Psoas muscle (tissue), 8 donors: ENCODE measurements at places on chromosomes 3 and 15. TPM values are rescaled to one million over a fixed set of nuclear protein-coding genes. Genes with fewer than 3 reads are reported as not detected.

DNA sequence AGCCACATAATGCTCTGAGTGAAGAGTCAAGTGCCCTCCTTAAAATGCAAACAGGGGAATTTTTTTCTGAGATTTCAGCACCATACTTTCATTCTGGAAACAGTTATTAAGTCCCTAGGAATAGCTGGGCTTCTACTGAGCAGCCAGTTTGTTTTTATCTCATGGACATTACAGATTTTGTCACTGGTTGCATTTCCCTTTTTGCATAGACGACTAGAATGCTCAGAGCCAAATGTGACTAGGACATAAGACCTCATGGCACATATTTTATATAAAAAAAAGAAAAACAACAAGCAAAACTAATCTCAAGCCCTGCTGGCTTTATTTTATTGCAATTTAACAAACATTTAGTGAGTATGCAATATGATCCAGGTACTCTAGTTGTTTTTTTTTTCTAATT lies 112.7 kb upstream of the NANOGP8 start:
- no peak for DNase-seq
- no peaks in the 10 kb centered on the region for H3K4me1 ChIP-seq
- H3K27ac ChIP-seq: no peak overlapping the region

DNA sequence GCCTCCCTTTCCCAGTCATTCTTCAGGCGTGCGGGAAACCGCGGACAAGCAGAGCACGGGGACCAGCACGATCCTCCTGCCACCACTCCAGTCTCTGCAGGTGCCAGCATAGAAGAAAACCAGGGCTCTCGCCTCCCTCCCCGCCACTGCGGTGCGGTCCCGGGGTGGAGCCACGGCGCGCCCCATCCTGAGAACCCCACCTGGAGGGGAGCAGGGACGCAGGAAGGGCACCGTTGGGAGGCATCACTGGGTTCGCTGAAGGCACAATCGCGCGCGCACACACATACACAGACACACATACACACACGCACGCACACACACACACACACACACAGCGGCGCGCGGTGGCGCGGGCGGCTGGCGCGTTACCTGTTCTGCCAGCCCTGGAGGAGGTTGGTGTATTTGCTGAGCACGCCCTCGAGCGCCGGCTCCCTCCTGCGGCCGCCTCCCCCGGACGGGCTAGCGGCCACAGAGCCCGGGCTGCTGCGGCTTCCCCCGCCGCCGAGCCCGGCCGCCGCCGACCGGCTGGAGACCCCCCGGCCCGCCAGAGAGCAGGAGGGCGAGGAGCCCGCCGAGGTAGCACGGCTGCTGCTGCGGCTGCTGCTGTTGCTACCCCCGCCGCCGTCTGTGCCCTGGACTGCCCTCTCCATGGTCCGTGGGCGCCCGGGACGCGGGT lies 394 bp downstream of the OSBPL10 start:
- peak; percentile 47 for DNase-seq
- H3K27me3 ChIP-seq: no peaks in the 10 kb centered on the region
- H3K4me1 ChIP-seq: peaks cover 13% of the 10 kb centered on the region
- H3K27ac ChIP-seq: peak overlapping the region; percentile 61
- peak overlapping the region; percentile 74 for H3K4me3 ChIP-seq
- no peaks in the 10 kb centered on the region for H3K36me3 ChIP-seq

GRCh38 chr3:168796339-168796738 lies 700.6 kb upstream of the GOLIM4 start:
- H3K27ac ChIP-seq: no peak overlapping the region
- H3K4me1 ChIP-seq: no peaks in the 10 kb centered on the region
- H3K27me3 ChIP-seq: no peaks in the 10 kb centered on the region
- no peak overlapping the region for H3K4me3 ChIP-seq
- no peak for DNase-seq

- DNase-seq: peak; percentile 50
- peaks cover 17% of the 10 kb centered on the region for H3K4me1 ChIP-seq
- H3K4me3 ChIP-seq: peak overlapping the region; percentile 50
- H3K27ac ChIP-seq: peak overlapping the region; percentile 80
- H3K36me3 ChIP-seq: no peaks in the 10 kb centered on the region
These were observed 10.0 kb upstream of the MBNL1 start for GRCh38 chr3:152258448-152259393.

DNA sequence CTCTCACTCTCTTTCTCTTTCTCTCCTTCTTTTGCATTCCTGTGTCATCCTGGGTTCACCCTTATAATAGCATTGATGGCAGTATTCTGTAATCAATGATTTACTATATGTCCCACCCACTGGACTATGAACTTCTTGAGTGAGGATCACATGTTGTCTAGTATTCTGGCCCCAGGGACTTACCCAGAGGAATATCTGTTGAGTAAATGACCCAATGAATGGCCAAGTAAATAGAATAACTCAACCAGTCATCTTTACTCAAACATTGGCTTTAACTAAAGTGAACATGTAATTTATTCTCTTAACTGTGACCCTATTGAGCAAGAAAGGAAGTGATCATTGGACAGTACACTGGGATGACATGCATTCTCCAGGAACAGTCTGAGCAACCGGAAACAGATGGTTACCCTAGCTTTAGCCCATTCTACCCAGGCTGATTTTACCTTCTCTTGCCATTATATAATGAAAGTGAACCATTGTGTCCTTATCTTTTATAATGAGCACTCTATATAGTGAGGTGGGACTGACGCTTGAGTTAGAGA lies 94.5 kb upstream of the SOX14 start:
- no peak overlapping the region for H3K27ac ChIP-seq
- no peaks in the 10 kb centered on the region for H3K27me3 ChIP-seq
- H3K4me1 ChIP-seq: no peaks in the 10 kb centered on the region
- H3K4me3 ChIP-seq: no peak overlapping the region
- H3K36me3 ChIP-seq: no peaks in the 10 kb centered on the region

GRCh38 chr3:47916201-47916600 lies 100.0 kb downstream of the MAP4 start:
- H3K27ac ChIP-seq: peak overlapping the region; percentile 38
- H3K4me1 ChIP-seq: peaks cover 15% of the 10 kb centered on the region
- H3K4me3 ChIP-seq: no peak overlapping the region
- DNase-seq: no peak
- no peaks in the 10 kb centered on the region for H3K27me3 ChIP-seq

DNA sequence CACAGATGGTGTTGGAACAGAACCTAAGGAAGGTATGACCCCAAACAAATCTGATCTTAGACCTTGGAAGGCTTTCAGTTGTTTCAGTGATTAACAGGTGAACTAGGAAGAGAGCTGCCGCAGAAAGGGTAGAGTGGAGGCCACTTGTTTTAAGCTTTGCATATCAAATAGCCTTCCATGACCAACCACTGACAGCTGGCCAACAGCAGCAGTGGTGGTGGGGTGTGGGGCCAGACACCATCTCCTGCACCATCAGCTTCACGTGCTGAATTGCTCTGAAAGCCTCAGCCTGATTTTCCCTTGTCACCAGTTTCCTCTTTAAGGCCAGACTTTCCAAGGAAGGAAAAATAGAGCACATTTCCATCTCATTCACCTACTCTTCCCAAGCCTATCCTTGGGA lies 16.6 kb upstream of the OSBPL11 start:
- no peaks in the 10 kb centered on the region for H3K27me3 ChIP-seq
- H3K4me3 ChIP-seq: no peak overlapping the region
- H3K27ac ChIP-seq: peak overlapping the region; percentile 69

DNA sequence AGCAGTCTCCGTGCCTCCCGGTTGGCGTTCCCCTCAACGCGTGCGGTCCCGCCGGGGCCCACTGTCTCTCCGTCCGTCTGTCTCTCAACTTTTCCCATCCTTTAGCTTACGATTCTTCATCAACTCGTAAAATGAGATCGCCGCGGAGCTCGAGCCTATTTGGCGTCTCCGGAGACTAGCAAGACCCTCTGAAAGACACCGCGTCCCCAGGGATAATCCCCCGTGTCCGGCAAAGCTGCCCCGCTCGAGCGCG lies 3.4 kb downstream of the GATA2 start:
- no peaks in the 10 kb centered on the region for H3K36me3 ChIP-seq
- H3K4me1 ChIP-seq: peaks cover 57% of the 10 kb centered on the region
- H3K4me3 ChIP-seq: peak overlapping the region; percentile 73
- DNase-seq: no peak
- no peaks in the 10 kb centered on the region for H3K27me3 ChIP-seq

C3orf80 gene
- total RNA-seq: 0.26 TPM

SLC2A2 gene
- total RNA-seq: not detected

MAP6D1 gene
- 12.3 TPM for total RNA-seq
